ENCODE measurements at places on chromosomes 11 and 22. TPM values are rescaled to one million over a fixed set of nuclear protein-coding genes. Genes with fewer than 3 reads are reported as not detected.

DNA sequence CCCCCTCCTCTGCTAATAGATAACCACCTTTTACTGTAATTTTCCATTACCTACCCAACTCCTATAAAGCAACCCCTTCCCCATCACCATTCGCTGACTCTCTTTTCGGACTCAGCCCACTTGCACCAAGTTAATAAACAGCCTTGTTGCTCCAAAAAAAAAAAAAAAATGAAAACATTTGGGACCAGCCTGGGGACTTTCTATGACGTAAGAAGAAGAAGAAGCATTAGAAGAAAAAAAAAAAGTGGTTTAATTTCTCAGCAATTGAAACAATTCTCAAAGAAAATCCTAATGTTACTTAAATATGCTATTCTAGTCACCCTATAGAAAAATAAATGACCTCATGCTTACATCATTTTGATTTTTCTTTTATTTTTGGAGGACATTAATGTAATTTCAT lies 301.5 kb upstream of the ANO3 start:
- no peak for DNase-seq
- H3K4me3 ChIP-seq: no peak overlapping the region
- no peaks in the 10 kb centered on the region for H3K27me3 ChIP-seq
- H3K36me3 ChIP-seq: no peaks in the 10 kb centered on the region
- no peak overlapping the region for H3K27ac ChIP-seq
- no peaks in the 10 kb centered on the region for H3K4me1 ChIP-seq

The UBQLN3 gene
- not detected for total RNA-seq

The MN1 gene
- 1.6 TPM for total RNA-seq

GRCh38 chr11:7826324-7826723 lies 29.6 kb upstream of the OR5P2 start:
- H3K36me3 ChIP-seq: no peaks in the 10 kb centered on the region
- H3K27ac ChIP-seq: no peak overlapping the region
- no peak for DNase-seq
- H3K4me3 ChIP-seq: no peak overlapping the region
- no peaks in the 10 kb centered on the region for H3K27me3 ChIP-seq

The IL17RA gene
- 26.7 TPM for total RNA-seq

GRCh38 chr11:102843489-102843888 lies at the start of gene MMP3:
Gene MMP3 (minus strand): TSS chr11:102843609. CDS start chr11:102843546, 63 bp downstream.
- H3K36me3 ChIP-seq: no peaks in the 10 kb centered on the region
- H3K27me3 ChIP-seq: peaks cover 6% of the 10 kb centered on the region

DNA sequence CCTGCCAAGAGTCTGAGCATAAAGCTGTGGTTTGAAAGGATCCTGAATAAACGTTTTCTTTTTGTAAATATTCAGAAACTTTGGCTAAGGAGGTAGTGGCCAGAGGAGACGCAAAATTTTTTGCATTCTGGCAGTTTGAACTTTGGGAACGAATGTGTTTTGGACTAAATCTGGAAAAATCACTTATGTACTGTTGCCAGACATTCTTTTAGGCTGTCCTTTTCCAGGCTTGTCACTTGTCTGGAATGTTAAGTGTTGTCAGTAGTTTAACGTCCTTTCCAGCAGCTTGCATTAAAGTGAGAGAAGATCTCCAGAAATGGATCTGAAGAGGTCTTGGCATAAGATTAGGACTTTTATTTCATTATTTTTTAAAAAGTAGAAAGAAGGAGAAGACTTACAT lies 18.5 kb downstream of the SPECC1L start:
- peak overlapping the region; percentile 67 for H3K27ac ChIP-seq
- no peaks in the 10 kb centered on the region for H3K36me3 ChIP-seq
- H3K27me3 ChIP-seq: no peaks in the 10 kb centered on the region
- peaks cover 50% of the 10 kb centered on the region for H3K4me1 ChIP-seq
- DNase-seq: no peak

DNA sequence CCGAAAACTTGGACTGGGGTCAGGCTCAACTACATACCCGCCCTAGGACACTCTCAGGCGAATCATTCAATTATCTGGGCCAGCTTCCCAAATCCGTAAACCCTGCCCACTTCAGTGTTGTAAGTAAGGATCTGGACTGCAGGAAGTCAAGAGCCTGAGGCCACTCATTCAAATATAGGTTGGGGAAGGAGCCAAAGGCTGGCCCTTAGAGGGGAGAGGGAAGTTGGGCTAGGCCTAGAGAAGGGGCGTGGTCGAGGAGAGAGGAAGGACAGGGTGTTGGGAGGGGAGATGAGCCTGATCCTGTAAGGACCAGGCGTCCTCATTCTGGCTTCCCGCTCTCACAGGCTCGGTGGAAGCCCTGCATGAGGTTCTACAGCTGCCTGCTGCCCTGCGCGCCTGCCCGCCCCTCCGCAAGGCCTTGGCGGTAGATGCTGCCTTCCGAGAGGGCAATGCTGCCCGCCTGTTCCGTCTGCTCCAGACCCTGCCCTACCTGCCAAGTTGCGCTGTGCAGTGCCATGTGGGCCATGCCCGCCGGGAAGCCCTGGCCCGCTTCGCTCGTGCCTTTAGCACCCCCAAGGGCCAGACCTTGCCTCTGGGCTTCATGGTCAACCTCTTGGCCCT lies 3.0 kb downstream of the SAC3D1 start:
- DNase-seq: peak; percentile 65
- no peak overlapping the region for H3K4me3 ChIP-seq
- H3K36me3 ChIP-seq: no peaks in the 10 kb centered on the region
- peaks cover 31% of the 10 kb centered on the region for H3K4me1 ChIP-seq

- no peaks in the 10 kb centered on the region for H3K4me1 ChIP-seq
- H3K27ac ChIP-seq: no peak overlapping the region
- H3K36me3 ChIP-seq: peaks cover 64% of the 10 kb centered on the region
- no peaks in the 10 kb centered on the region for H3K27me3 ChIP-seq
- H3K4me3 ChIP-seq: no peak overlapping the region
Observed at GRCh38 chr22:32858957-32859356, 57.5 kb downstream of the TIMP3 start.

The FOLR1 gene
- total RNA-seq: 0.78 TPM

DNA sequence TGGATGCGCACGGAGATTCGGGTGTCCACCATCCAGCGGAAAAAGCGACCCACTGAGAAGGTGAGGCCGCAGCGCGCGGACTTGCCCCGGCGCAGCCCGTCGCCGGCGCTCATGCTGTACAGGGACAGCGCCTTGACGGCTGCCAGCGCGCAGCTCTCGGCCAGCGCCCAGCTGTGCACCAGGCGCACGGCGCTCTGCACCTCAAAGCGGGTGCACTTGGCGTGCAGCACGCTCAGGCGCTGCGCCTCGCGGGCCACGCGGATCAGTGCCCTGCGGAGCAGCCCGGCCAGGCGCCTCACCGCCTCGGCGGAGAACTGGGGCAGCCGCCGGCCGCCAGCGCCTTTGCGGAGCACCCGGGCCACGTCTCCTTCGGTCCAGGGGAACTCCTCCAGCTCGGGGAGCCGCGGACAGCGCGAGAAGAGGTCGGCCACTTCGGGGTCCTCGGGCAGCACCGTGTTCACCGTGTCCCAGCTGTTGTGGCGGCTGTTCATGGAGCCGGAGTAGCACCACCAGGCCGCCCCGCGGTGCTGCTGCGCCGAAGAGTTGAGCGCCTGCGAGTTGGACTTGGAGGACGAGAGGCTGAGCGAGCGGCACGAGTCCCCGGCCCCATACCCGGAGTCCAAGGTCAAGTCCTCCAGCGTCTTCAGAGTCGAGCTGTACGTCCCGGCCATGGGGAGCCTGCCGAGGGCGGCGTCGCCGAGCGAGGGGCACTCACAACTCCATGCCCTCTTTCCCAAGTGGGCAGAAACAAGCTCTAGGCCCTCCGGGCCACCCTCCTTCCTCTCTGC lies 703 bp downstream of the ABTB2 start:
- no peaks in the 10 kb centered on the region for H3K27me3 ChIP-seq
- DNase-seq: peak; percentile 60
- H3K4me3 ChIP-seq: peak overlapping the region; percentile 57
- H3K4me1 ChIP-seq: peaks cover 39% of the 10 kb centered on the region
- no peaks in the 10 kb centered on the region for H3K36me3 ChIP-seq

The VSIG2 gene
- 0.11 TPM for total RNA-seq

The GGTLC3 gene
- not detected for total RNA-seq

- H3K27ac ChIP-seq: no peak overlapping the region
- no peak for DNase-seq
- H3K4me3 ChIP-seq: no peak overlapping the region
- no peaks in the 10 kb centered on the region for H3K4me1 ChIP-seq
Observed at GRCh38 chr11:76734456-76735420, 48.4 kb upstream of the TSKU start.

DNA sequence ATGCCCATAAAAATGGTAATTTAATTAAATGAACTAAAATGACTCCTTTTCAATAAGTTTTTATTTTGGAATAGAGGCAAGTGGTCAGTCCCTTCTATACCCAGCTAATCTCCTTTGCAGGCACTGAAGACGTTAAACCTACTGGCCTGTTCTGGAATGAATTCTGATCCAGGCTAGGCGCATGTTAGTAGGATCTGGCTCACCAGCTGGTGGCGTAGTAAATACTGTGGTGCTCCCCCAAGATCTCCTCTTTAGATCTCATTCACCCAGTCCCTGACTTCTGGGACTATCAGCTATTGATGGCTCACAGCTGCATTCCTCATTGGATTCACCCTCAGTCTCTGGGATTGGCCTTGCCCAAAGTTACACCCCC lies 173.7 kb upstream of the DDI1 start:
- H3K36me3 ChIP-seq: no peaks in the 10 kb centered on the region
- DNase-seq: no peak
- no peaks in the 10 kb centered on the region for H3K4me1 ChIP-seq
- no peak overlapping the region for H3K27ac ChIP-seq

- no peak overlapping the region for H3K4me3 ChIP-seq
- DNase-seq: no peak
- peaks cover 26% of the 10 kb centered on the region for H3K4me1 ChIP-seq
- no peaks in the 10 kb centered on the region for H3K36me3 ChIP-seq
- H3K27ac ChIP-seq: peak overlapping the region; percentile 24
Observed at GRCh38 chr11:111612224-111612623, 10.0 kb downstream of the SIK2 start.

GRCh38 chr11:44824300-44824704 lies 97.5 kb downstream of the TSPAN18 start:
- no peak for DNase-seq
- peaks cover 29% of the 10 kb centered on the region for H3K4me1 ChIP-seq
- no peak overlapping the region for H3K4me3 ChIP-seq
- no peaks in the 10 kb centered on the region for H3K36me3 ChIP-seq
- H3K27me3 ChIP-seq: no peaks in the 10 kb centered on the region

- no peak for DNase-seq
- no peaks in the 10 kb centered on the region for H3K36me3 ChIP-seq
- H3K4me1 ChIP-seq: peaks cover 3% of the 10 kb centered on the region
- H3K4me3 ChIP-seq: no peak overlapping the region
Observed at GRCh38 chr11:12117200-12117599, 6.8 kb downstream of the MICAL2 start.

The SCARF2 gene
- total RNA-seq: 21.1 TPM

The CARD18 gene
- not detected for total RNA-seq

The CCDC15 gene
- total RNA-seq: 2.0 TPM

GRCh38 chr22:19548964-19549363 lies 24.8 kb upstream of the CLDN5 start:
- H3K4me1 ChIP-seq: no peaks in the 10 kb centered on the region
- H3K36me3 ChIP-seq: no peaks in the 10 kb centered on the region
- H3K27ac ChIP-seq: no peak overlapping the region
- no peak overlapping the region for H3K4me3 ChIP-seq
- H3K27me3 ChIP-seq: no peaks in the 10 kb centered on the region

DNA sequence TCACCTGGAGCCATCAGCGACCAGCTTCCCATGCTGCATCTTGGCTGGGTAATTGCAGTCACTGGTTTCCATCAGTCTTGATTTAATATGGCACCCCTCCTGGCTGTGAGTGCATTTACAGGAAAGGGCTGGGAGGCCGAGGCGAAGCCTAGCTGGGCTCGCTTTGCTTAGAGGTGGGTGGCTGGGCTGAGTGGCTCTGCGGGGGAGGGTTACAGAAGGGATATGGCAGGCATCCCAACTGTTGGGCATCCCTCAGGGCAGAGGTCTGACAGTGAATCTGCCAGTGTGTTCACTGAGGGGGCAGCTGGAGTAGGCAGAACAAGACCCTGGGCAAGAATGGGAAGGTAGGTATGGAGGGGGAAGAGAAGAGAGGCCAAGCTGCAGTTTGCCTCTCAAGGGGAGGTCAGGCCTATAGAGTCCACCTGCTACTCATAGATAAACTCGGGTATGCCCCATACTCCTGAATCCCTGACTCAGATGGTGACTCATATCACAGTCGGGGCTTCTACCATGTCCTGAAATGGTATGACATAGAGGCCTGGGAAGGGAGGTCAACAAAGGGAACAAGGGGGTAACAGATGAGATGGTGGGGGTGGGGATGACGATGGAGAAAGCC lies 77.5 kb upstream of the PHOX2A start:
- no peaks in the 10 kb centered on the region for H3K27me3 ChIP-seq
- no peak overlapping the region for H3K4me3 ChIP-seq
- DNase-seq: no peak

DNA sequence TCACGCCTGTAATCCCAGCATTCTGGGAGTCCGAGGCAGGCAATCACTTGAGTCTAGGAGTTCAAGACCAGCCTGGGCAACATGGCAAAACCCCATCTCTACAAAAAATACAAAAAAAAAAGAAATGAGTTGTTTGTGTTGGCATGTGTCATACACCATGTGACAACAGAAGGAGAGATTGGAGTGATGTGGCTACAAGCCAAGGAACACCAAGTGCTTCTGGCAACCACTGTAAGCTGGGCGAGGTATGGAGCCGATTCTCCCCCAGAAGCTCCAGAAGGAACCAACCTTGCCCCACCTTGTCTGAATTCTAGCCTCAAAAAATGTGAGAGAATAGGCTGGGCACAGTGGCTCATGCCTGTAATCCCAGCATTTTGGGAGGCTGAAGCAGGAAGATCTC lies 39.1 kb upstream of the SLC35C1 start:
- H3K36me3 ChIP-seq: no peaks in the 10 kb centered on the region
- H3K27me3 ChIP-seq: no peaks in the 10 kb centered on the region
- no peak overlapping the region for H3K27ac ChIP-seq

DNA sequence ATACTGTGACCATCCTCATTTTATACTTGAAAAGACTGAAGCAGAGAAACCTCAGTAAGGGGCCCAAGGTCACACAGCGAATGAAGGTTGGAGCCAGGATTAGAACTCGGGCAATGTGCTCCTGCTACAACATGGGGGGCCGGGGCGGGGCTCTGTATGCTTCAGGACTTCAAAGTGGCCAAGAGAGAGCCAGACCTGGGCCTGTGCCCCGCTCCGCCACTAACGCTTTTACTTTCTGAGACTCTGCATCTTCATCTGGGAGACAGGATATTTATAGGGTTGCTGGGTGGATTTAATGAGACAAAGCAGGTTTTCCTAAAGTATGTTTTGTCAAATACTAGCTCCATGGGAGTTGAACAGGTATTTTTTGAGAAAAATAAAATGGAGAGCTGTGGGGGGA lies 33.9 kb upstream of the LYVE1 start:
- H3K4me3 ChIP-seq: no peak overlapping the region
- no peaks in the 10 kb centered on the region for H3K36me3 ChIP-seq
- H3K27me3 ChIP-seq: no peaks in the 10 kb centered on the region
- no peak for DNase-seq

The HOATZ gene
- total RNA-seq: not detected

DNA sequence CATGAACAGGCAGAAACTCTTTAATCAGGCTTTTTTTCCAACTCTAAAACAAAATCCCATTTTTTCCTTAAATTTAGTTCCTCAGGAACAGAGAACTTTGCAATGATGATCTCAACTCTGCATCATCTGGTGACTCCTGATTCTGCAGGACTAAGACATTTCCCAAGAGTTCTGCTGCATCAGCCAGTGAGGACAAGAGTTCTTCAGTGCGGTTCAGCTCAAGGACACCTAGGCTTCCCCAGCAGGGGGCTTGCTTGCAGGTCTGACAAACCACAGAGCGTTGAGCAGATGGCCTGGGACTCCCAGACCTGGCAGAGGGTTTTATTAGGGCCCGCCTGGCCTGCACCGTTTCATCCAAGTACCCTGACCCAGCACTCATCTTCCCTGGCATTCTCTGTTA lies 6.4 kb downstream of the CDCA5 start:
- H3K27ac ChIP-seq: no peak overlapping the region
- no peak for DNase-seq
- H3K36me3 ChIP-seq: no peaks in the 10 kb centered on the region
- no peaks in the 10 kb centered on the region for H3K27me3 ChIP-seq

Measured in adrenal gland (tissue), 19 donors.